ENCODE measurements at places on chromosomes 2 and 18.

DNA sequence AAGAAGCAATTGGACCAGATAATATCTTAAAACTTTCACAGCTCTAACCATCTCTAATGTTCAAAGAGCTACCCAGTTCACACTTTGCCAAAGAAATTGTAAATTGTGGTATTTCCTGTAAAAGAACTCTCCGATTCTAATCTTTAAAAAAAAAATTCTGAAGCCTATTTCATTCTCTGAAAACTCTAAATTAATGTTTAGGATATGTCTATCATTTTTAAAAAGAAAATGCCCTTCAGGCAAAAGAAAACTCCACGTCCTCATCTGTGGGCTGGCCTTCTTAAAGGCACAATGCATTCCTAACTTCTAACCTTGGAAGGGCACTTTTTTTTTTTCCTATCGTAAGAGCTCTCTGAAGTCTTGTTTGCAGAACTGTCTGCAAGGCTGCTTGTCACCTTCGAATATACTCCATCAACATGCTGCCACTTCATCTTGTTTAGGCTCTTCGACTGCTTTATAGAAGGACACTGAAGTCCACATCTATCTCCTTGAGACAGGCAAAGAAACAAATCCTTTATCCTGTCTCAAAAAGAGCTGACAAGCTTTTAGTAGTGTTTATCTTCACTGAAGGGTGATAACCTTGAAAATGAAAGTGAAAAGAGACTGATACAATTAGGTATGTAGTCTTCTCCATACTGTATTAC, 124.3 kb upstream of the SLC39A10 start:
- peak; percentile 66 for DNase-seq

DNA sequence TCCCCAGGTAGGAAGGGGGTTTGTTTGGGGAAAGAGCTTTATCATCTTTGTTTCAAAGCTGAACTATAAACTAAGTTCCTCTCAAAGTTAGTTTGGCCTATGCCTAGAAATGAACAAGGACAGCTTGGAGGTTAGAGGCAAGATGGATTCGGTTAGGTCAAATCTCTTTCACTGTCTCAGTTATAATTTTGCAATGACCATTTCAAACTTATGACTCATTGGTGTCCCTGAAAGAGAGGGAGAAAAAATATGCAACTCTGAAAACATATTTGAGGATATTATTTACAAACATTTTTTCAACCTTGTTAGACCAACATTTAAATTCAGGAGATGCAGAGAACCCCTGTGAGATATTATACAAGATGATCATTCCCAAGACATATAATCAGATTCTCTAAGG, 95.7 kb downstream of the EFEMP1 start:
- DNase-seq = peak; percentile 56

GRCh38 chr2:167134381-167135072, 246.2 kb downstream of the XIRP2 start:
- peak; percentile 27 for DNase-seq

DNA sequence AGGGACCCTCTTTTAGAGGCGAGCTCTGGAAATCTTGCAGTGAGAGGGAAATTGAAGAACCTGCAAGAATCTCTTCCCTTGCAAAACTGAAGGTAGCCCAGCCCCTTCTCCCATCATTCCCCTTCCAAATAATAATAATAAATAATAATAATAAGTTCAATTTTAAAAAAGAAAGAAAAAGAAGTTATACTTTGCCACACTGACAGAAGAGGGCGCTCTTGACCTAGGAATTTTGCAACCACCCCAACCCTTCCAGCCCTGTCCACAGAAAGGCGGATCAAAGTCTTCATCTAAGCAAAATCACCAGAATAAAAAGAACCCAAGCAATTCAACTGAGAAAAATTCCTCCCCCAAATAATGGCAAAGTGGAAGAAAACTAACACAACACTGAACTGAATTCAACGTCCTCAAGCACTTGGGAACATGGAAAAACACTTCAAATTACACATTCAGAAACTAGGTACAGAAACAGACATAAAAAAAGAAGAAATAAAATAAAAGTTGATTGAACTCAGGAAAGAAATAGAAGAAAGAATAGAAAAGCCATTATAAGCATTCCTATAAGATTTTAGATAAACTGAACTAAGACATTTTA, 98.9 kb upstream of the GLS start:
- peak; percentile 84 for DNase-seq

GRCh38 chr2:236993-237539, 26.8 kb downstream of the SH3YL1 start:
- DNase-seq = no peak

DNA sequence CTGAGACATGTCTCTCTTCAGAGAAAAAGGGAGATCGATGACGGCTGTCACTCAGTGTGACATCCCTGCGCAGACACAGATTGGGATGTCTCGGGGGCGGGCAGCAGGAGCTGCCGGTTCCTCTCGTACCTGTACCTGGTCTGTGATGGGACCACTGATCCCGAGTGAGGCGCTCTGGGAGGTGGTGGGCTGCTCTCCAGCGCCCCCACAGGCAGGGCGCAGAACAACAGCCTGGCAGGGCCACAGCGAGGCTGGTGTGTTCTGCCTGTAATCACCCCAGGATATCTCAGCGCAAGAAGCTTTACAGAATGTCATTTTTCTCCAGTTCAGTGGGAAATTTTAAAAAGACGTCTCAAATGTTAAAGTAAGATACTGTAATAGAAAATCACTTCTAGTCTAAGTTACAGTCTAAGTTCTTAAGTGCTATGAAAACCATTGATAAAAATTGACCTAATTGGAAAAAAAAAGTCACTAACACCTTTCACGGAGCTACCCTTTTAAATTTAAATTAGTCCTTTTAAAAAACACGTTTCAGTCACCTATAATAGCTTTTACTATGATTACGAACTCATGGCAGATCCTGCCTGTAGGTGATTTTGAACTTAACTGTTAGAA, 189.8 kb downstream of the SNTG2 start:
- DNase-seq = peak; percentile 4

GRCh38 chr2:29113891-29114321, 1.3 kb upstream of the CLIP4 start:
- DNase-seq = peak; percentile 82

GRCh38 chr18:56661360-56662062, 10.4 kb downstream of the WDR7 start:
- peak; percentile 29 for DNase-seq

DNA sequence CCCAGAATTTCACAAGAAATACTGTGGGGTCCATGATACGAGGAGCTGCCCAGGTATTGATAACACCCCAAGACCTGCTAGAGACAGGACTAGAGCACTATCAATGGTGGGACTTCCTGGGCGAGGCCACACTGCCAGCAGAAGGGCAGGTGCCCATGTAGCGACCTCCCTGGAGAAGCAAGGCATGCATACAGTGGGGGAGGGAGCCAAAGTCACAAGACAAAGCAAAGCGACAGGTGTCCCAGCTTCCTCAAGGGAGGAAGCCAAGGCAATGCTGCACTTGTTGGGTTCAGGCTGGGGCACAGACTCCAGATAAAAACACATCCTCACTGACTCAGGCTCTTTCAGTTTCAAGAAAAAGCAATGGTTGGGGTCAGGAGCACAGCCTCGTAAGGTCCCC, 7.5 kb downstream of the CD207 start:
- no peak for DNase-seq

DNA sequence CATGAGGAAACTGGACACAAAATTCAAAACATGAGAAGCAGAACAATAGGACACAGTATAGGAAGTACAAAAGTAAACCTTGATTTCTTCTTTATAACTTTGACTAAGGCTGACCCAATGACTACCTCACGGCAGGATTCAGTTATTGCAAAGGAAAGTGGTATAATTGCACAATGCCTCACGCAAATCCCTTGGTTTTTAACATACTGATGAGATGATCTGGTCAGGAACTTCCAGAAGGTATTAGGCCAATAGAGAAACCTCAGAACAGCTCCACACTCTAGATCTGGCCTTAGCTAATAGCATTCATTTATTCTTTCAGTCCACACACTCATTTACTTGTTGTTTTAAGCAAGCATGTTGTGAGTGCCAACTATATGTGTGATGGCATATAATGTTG, 1526.9 kb upstream of the ACVR2A start:
- peak; percentile 58 for DNase-seq

GRCh38 chr2:44753552-44754285, 187.8 kb upstream of the SIX3 start:
- DNase-seq = no peak

GRCh38 chr2:1811258-1811970, 67.1 kb upstream of the PXDN start:
- DNase-seq = no peak

DNA sequence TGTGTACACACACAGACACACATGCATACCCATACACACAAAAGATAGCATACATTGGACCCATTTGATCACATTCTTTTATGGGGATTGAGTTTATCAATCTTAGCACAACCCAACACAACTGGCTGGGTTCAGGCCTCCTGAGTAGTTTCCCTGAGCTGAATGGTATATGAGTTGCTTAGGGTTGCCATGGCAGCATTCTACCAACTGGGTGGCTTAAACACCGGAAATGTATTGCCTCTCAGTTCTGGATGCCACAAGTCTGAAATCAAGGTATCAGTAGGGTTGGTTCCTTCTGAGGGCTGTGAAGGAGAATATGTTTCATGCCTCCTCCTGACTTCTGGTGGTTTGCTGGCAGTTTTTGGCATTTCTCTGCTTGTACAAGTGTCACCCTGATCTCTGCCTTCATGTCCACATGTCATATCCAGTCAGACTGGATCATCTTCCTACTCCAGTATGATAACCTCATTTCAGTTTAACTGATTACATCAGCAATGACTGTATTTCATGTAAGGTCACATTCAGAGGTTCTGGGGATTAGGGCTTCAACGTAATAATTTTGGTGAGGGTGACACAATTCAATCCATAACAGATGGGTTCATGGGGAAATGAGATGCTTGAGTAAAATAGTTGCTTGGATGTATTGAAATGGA, 212.7 kb downstream of the KCNE4 start:
- no peak for DNase-seq

GRCh38 chr2:939936-940601, 10.6 kb upstream of the SNTG2 start:
- DNase-seq = peak; percentile 57
